ENCODE measurements at places on chromosomes 11 and 22.

DNA sequence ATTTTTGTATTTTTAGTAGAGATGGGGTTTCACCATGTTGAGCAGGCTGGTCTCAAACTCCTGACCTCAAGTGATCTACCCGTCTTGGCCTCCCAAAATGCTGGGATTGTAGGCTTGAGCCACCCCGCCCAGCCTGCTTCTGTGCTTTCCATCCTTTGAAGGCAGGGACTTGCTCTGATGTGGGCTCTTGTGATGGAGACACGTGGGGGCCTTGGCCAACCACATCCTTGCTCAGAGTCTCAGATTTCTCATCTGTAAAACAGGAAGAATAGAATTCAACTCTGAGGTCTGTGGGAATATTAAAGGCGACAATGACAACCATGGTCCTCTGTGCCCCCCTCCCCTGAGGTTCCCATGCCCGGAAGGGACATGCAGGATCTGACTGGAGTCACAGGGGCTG is 3.8 kb upstream of the GGA1 start:
- DNase-seq = no peak

GRCh38 chr11:111631666-111632039 is 29.4 kb downstream of the SIK2 start:
- DNase-seq = no peak

GRCh38 chr11:98740321-98740720 is 280.4 kb upstream of the CNTN5 start:
- no peak for DNase-seq

GRCh38 chr11:92399705-92400104 is 175.1 kb downstream of the FAT3 start:
- DNase-seq = no peak

Data from Right ventricle myocardium inferior (tissue), 1 donor.